ENCODE measurements at places on chromosomes 11 and 22.

DNA sequence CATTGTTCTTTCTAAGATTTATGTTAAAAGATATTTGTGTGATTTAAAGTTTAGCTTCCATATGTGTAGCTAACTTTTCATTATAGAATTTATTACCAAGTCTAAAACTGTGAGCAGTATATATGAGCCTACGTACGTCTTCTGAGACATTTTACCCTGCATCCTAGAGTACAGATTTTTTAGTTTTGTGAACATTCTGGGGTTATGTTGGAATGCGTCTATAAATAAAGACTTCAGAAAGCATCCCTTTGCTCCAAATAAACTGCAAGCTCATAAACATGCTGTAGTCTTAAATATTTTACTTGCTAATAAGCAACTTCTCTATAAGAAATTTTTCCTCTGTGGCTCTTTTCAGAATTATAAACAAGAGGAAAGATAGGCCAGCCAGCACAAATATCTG lies 236.5 kb downstream of the DDX10 start:
- no peak for DNase-seq

GRCh38 chr11:12439615-12440014 lies 62.2 kb downstream of the PARVA start:
- no peak for DNase-seq

DNA sequence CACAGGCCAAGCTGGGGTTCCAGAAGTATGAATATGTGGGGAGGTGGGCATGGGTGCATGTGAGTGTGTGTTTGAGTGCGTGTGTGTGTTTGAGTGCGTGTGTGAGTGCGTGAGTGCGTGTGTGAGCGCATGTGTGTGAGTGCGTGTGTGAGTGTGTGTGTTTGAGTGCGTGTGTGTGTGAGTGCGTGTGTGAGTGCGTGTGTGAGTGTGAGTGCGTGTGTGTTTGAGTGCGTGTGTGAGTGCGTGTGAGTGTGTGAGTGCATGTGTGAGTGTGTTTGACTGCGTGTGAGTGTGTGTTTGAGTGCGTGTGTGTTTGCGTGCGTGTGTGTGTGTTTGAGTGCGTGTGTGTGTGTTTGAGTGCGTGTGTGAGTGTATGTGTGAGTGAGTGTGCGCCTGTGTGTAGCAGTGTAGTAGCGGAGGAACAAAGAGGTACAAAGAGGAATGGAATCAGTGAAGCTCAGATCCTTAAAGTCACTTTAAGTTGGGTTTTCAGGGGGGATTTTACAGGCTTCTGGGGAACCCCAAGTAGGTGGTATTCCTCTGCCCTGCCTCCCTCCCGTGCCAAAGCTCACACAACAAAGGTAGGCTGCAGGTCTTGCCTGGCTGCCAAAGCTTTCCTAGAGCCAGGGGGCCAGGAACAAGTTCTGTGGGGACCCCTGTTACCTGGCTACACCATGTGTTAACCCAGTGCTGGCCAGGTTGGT lies 137.1 kb downstream of the KIRREL3 start:
- no peak for DNase-seq

GRCh38 chr11:95736809-95737208 lies 52.8 kb downstream of the FAM76B start:
- DNase-seq: no peak

DNA sequence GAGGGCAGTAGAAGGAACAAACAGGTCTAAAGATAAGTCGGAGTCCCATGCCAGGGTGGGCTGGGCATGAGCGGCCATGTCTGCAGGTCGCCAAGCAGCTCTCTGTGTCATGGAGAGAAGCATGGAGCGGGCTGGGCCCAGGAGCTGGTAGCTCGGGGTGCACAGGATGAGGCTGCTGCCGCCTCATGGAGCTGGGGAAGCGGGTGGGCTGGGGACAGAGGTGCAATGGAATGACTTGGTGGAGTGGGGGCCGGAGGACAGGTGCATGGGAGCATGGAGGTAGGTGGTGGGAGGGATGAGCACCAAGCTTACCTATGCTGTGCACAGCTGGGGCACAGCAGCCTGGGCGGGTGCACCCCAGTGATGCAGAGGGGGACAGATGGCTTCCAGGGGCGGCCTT lies 3.6 kb downstream of the NRXN2 start:
- DNase-seq: no peak

DNA sequence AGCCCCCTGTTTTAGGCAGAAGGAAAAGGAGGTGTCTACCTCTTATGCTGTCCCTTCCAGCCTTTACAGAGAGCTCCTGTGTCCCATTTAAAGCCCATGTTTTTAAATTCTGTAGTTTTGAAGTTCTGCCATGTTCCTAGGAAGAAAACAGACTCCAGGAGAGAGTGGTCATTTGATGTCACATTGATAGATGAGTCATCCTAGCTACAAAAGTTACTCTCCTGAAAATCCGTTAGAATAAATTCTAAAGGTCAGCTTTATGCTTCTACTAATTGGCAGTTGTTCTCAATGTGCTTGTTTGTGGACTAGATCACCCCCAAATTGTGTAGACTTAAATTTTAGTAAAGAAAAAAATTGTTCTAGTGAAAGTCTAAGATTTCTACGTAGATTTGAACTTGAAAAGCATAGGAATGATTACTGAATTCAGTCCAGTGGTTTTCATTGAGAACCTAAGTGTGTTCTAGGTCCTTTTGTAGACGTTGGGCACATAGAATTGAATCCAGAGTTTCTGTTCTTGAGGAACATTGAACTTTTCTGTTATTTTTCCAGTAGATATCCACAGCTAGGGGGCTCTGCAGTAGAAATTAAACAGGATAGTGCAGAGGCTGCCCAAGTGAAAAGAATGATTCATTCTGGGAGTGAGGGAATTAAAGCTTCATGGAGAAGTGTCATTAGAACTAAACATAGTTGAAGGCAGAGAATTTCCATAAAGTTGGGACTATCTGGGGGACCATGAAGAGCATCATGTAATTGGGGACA lies 140.6 kb upstream of the RASSF10 start:
- peak; percentile 34 for DNase-seq

- peak; percentile 88 for DNase-seq
Observed at GRCh38 chr22:39574779-39575551, 4.4 kb downstream of the CACNA1I start.

- DNase-seq: peak; percentile 84
Observed at GRCh38 chr22:31292236-31292989, at the start of gene PIK3IP1. Gene PIK3IP1, minus strand, starts transcription at chr22:31292488. Its CDS starts 144 bp downstream, at chr22:31292344.

DNA sequence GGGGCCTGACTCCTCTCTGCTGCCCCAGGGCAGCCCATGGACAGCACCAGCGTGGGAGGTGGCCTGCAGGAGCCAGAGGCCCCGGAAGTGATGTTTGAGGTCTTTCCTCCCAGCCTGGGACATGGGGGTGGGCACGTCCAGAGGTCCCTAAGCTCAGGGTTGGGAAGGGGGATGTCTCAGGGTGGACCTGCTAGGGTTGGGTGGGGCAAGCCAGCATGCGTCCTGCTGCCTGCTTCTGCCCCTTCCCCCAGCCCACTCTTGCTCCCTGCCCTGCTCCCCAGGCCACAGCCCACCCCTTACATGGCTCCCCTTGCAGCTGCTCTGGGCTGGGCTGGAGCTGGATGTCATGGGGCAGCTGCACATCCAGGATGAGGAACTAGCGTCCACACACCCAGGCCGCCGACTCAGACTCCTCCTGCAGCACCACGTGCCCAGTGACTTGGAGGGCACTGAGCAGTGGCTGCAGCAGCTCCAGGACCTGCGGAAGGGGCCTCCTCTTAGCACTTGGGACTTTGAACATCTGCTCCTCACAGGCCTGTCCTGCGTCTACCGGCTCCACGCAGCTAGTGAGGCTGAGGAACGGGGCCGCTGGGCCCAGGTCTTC lies 1.3 kb downstream of the FAM180B start:
- no peak for DNase-seq
